ENCODE measurements at places on chromosomes 7 and 10. TPM values are rescaled to one million over a fixed set of nuclear protein-coding genes. Genes with fewer than 3 reads are reported as not detected.

Gene GSTO2
- polyA plus RNA-seq: 4.3 TPM

Gene ELFN1
- not detected for polyA plus RNA-seq

Gene GIMAP1
- polyA plus RNA-seq: 0.95 TPM

Gene GOLGA7B
- 0.13 TPM for polyA plus RNA-seq

Gene FRMPD2
- not detected for polyA plus RNA-seq

DNA sequence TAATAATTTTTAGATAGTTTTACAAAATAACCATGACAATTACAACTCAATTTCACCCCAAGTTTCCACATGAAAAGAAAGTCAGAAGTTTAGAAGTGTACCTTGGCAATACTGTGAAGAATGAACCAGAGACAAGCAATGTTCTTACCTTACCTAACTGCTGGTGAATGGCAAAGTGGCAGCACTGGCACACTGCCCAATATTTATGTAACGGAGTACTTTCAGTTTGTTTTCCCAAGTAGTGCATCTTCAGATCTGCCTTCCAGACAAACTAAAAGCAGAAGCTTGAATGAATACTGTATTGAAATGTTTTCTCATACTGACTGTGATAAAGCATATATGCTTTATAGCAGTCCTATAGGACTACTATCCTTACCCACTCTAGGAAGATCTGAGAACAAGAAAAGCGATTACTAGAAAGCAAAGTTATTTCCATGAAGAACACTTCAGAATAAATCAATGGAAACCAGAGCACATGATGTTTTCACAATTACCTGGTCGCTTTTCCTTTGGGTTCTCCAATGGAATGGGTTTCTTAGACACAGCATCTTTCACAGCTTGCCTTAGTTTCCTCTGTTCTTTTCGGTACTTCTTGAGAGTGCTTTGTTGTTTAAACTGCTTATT is 1.5 kb downstream of the NOC3L start:
- DNase-seq: no peak

- DNase-seq: no peak
Measured at GRCh38 chr10:61342858-61343572, 110.2 kb downstream of the TMEM26 start.

DNA sequence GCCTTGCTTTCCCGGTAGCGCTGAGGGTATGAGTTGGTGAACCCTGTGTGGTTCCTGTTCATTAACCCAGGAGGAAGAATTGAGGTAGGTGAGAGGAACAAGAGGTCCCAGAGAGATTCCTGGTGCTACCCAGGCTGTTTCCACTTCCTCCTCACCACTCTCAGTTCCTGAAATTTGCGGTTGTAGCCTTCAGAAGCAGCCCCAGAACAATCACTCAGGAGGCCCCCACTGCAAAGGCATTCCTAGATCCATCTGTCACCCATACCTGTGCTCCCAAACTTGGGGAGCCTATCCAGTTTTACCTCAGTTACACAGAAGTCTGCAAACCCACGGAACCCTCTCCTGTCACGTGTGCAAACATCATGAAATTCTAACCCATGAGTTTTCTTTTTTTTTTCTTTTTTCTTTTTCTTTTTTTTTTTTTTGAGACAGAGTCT is 9.0 kb upstream of the PIP4K2A start:
- no peak for DNase-seq

DNA sequence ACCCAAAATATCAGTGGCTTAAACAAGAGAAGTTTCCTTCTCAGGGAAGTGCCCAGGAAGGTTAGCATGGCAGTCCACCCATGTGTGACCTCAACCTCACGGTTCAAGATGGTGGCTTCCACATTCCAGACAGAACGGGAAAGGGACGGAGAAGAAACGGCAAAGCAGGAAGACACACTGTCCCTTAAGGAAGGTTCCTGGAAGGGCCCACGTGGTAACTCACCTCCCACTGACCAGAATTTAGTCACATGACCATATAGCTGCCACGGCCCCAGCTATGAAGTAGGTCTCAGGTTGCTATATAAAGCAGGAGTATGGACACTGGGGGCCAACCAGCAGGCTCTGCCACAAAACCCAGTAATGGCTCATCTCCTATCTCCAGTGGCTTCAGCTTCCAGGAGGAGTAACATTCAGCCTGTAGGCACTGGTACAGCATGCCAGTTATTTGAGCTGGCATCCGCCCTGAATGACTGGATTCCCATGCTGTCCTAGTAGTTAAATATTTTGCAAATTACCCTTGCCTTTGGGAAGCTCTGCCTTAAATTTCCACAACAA is 278.5 kb upstream of the KLF14 start:
- DNase-seq: no peak

DNA sequence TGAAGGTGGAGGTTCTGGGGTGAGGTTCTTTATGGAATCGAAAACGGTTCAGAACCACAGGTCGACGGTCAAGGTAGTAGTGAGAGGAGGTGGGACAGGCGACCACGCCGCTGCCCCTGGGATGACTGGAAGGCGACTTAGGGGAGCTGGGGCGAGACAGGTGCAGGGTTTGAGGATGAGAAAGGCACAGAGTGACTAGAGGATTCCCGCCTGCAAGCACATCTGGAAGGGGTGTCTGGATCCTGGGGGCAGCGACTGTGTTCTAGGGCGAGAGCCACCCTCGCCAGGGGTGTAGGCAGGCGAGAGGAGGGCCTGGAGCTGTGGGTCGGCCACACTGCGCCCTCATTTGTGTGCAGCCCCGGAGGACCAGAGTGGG is 468 bp upstream of the IRF5 start:
- DNase-seq: no peak

GRCh38 chr10:80504897-80505465 is 32.7 kb upstream of the SH2D4B start:
- DNase-seq: peak; percentile 71

DNA sequence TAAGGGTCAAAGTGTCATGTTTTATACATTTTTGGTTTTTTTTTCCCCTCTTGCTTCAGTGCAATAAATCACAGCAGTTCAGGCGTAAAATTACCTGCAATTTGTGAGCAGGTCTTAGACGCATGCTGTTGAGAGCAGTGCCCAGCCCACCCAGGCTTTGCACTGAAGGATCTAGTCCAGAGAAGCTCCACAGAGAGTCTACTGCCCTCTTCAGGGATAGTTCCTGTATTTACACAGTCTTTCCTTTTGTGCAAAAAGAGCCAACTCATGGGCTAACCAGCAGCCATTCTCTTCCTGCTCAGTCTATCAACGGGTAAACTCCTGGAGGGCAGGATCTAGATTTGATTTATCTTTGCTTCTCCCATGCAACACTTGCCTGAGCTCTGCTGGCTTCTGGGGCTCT is 82.2 kb upstream of the NAMPT start:
- DNase-seq: no peak

- no peak for DNase-seq
Measured at GRCh38 chr10:121444520-121445165, 153.6 kb downstream of the FGFR2 start.

- no peak for DNase-seq
Measured at GRCh38 chr7:152909683-152910544, 150.4 kb downstream of the ACTR3B start.

- DNase-seq: no peak
Measured at GRCh38 chr10:33493978-33494377, 159.5 kb upstream of the NRP1 start.

Measured in aorta (tissue), 5 donors.